Stimulated activated CD8-positive, alpha-beta memory T cell treated with anti-CD3 and anti-CD28 coated beads, Interleukin-15, amount 100 ng/mL, for 4 hours (primary cell): ENCODE measurements at places on chromosomes 13 and 19.

GRCh38 chr13:71522941-71523526 is 344.0 kb downstream of the DACH1 start:
- no peak for DNase-seq

GRCh38 chr13:30463787-30464495 is 1.8 kb downstream of the HMGB1 start:
- peak; percentile 45 for DNase-seq

DNA sequence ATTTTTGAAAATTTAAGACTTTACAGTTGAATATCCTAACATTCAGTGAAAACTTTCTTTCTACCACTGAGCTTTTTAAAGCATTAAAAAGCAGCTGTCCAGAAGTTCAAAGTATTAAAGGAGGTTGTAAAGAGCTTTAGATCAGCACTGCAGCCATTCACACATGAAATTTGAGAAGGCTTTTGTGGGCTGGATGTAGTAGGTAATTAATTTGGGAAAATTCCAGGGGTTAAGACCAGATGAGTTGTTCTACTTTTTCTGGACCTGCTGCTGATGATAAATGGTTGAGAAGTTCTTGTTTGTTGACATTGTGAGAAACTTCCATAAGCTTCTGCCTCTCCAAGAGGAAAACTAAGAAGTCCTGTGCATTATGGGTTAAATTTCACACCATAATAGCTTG is 1779.6 kb upstream of the PRR20A start:
- no peak for DNase-seq

- DNase-seq: no peak
Measured at GRCh38 chr13:79995334-79995733, 345.6 kb downstream of the SPRY2 start.

DNA sequence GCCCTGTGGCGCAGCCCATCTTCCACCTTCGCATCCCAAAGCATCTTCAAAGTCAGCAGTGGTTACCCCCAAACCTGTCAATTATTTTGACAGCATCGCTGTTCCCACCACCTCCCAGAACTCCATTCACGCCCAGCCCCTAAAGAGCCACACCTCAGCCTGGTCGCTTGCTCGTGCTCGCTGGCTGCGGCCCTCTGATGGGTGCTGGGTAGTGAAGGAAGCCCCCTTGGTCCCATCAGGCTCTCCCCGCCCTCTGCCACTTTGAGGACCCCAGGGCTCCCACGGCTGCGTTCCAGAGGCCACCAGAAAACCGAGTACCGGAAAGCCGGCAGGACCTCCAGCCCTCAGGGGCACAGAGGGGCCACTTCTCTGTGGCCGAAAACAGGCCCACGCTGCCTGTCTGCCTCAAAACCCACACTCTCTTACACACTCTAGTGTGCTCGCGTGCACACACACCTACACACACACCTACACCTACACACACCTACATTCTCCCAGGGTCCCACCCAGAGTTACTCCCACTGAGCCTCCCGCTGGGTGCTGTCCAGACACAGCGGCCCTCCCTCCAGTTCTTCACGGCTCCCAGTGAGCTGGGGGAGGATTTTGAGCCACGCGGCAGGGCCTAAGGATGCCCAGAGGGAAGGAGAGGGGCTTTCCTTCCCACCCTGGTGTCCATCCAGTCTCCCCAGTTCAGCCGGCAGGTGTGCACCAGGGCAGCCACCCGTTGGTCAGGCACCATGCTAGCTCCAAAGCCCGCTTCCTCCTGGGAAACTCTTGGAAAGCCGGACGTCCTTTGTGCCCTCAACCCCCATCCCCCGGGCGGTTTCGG is 1.9 kb downstream of the VSTM2B start:
- no peak for DNase-seq

DNA sequence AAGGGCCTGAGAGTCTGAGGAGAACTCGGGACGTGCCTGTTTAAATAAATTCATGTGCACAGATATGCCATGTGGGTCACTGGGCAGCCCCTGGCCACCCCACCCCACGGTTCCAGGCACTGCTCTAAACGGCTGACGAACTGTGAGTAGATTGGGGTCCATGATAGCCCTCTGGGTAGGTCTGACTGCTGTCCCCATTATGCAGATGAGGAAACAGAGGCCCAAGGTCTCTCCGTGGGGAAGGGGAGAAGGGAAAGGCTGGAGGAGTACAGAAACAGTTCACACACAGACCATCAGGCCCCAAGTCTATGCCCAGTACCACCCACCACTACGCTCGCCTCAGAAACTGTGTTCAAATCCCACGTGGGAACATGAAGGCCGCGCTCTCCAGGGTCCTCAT is 14.1 kb downstream of the ZNF787 start:
- no peak for DNase-seq

GRCh38 chr13:27510082-27510481 is 59.7 kb upstream of the MTIF3 start:
- no peak for DNase-seq

- DNase-seq: no peak
Measured at GRCh38 chr19:11538232-11539036, at the start of gene CNN1. Gene CNN1 (plus strand): TSS chr19:11538851. CDS start chr19:11538928, 77 bp downstream.

GRCh38 chr13:99287551-99287950 is 19.6 kb downstream of the GPR183 start:
- no peak for DNase-seq

DNA sequence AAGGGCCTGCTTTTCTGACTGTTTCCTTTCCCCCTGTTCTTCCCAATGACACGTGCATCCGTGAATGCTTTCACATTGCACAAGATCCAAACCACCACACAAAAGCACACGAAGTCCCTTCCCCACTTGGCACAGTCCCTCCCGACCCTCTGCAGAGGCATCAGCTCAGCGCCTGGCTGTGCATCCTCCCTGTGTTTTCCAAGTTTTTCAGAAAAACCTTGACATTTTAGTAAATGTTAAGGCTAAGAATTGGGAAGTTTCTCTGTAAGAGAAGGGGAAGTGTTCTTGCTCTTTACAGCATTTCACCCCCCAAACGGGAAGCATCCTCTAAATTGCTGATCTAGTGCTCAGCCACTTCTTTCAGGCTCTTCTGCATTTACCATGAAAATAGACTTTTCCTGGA is 94.5 kb upstream of the TM9SF2 start:
- no peak for DNase-seq

DNA sequence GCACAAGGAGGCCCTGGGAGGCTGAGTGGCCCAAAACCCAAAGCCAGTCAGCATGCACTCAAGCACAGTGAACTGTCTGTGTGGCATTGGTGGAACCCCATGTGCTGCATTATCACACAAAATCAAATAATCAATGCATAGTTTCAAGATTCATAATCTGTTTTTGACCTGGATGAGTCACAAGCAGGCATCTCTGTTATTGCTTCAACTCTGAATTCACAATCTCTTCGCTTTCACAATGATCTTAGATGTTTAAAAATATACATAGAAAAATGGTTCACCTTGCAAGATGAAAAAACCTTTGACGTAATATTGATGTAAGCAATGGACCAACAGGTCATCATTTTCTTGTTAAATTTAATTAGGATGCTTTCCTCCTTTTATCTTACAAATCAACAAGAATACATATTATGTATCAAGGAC is 455.4 kb downstream of the IRS2 start:
- no peak for DNase-seq

- DNase-seq: no peak
Measured at GRCh38 chr13:35765366-35765765, 288.9 kb upstream of the MAB21L1 start.

DNA sequence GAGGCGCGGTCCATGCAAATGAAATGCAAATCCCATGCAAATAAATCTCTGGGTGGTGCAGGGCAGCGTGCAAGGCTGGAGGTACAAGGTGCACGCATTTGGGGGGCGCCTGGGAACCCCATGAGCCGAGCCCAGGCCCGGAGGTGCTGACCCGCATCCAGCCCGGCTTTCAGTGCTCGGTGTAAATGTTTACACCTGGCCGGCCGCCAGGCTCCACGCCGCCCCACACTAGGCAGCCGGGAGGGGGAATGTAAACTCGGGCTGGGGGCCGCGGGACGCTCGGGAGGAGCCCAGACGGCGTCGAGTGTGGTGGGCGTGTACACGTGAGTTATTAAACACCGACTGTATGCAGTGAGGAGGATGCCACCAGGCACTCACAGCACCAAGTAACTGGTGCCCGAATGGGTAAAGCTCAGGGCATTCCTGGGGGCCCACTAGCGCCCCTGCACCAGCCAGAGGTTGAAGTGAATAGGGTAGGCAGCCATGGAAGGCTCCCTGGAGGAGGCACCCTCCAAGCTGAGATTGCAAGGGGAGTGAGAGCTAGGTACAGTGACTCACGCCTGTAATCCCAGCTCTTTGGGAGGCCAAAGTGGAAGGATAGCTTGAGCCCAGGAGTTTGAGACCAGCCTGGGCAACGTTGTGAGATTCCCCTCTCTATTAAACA is 17.2 kb downstream of the FUT6 start:
- no peak for DNase-seq

- no peak for DNase-seq
Measured at GRCh38 chr19:54230031-54230430, 7.2 kb upstream of the LILRB3 start.

GRCh38 chr13:114099191-114099590 is 33.2 kb downstream of the RASA3 start:
- DNase-seq: no peak

DNA sequence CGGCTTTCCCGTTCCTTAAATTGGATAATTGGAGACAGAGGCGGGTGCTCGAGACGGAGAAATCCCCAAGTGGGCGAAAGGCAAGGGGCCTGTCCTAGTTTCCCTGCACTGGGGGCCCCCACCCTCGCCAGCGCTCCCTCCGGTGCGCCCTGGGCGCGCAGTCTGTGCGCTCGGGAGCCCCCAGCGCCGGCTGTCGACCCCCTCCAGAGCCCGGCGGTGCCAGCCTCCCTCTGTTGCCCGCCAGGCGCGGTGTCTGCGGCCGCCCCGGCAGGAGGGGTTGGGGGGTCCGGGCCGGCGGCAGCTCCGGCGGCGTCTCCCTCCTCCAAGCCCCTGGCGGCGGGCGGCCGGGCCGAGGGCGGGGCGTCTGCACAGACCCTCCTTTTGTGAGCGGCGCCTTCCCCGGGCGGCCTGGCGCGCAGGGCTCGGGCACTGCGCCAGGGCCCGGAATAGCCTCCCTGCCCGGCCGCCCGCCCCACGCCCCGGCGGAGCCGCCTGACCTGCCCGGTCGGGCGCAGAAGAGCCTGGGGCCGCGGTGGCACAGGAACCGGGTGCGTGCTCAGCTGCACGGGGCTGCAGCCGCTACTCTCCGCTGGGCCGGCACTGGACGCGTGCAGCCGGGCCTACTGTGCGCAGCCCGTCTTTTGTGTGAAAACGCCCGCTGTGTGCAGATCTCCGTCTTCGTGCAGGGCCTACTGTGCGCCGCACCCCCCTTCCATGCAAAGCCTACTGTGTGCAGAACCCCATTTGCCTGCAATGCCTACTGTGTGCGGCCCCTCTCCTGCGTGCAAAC is 13.2 kb downstream of the GADD45B start:
- no peak for DNase-seq

DNA sequence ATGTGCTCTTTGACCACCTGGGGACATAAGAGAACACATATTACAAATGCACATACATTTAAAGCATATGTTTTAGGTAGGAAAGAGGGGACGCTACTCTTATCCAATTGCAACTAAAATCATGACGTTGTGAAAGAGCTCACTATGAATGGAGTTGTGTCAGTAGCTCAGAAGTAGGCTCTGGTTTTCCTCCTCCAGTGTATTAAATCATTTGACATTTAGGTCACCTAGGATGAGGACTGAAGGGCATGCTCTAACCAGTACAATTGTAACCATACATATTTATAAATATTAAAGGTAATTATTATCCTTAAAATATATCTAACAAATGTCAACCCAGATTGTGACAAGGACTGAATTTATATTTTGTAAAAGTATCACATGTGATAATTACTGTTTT is 389.0 kb downstream of the KLF12 start:
- DNase-seq: no peak

GRCh38 chr13:28651810-28652401 is 7.0 kb upstream of the POMP start:
- no peak for DNase-seq

- no peak for DNase-seq
Measured at GRCh38 chr19:48784527-48784926, 26.3 kb downstream of the BCAT2 start.

DNA sequence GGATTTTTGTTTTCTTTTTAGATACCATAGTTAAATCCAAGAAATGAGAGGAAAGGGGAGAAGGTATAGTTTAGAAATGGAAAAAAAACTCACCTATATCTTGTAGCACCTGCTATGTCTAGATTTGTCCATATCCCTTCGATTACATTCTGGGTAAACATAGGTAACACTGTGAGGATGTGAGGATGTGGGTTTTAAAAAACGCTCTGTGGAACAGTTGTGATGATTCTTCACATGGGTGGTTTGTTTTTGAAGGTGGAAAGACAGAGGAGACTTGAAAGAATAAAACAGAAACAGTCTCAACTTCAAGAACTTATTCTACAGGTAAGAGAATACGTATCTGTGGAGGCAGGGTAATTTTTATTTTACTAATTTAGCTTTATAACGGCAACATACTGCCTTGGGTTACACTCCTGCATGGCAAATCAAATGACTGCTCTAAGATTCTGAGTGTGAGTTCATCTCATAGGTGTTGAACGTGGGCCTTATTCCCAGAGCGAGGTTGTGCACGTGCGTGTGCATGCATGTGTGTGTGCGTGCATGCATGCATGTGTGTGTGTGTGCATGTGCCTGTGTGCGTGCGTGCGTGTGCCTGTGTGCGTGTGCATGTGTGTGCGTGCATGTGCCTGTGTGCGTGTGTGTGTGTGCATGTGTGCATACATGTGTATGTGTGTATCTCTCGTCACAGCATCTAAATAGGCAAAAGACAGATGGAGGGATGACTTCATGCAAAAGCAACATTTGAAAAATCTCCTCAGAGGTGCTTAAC is 23.5 kb downstream of the ATP4B start:
- DNase-seq: no peak

DNA sequence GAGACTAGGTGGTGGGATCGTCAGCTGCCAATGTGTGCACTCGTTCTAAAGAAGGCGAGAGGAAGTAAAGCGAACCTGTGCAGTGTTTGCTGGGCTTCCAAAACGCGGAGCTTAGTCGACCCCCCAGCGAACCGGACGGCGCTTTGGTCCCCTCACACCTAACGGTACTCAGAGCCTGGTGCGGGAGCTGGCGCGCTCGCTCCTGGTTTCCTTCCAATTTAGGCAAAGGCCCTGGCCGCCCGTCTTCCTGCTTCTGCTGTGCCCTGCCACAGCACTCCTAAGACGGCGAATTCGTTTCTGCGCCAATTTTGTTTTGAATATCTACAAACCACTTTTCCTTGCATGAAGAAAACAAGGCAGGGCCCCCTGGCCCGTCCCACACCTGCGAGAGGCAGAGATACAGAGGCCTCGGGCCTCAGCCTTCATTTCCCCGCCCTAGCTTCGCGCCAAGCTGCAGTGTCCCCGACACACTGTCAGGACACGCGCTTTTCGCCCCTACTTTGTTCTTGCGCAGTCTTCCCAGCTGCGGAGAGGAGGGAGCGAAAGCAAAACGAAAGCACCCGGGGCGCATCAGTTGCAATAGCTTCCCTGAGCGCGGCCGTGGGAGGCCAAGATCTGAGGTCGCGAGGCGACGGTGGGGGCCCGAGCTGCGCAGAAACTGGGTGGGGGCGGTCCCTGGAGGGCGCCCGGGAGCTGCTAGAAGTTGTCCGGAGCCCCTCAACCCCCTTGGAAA is 111.9 kb downstream of the KCNRG start:
- peak; percentile 43 for DNase-seq
